ENCODE measurements at places on chromosomes 2 and 18.

- DNase-seq = no peak
Measured at GRCh38 chr2:217247476-217247875, 387.6 kb upstream of the TNP1 start.

GRCh38 chr2:43228321-43228751, 1.9 kb upstream of the ZFP36L2 start:
- no peak for DNase-seq

DNA sequence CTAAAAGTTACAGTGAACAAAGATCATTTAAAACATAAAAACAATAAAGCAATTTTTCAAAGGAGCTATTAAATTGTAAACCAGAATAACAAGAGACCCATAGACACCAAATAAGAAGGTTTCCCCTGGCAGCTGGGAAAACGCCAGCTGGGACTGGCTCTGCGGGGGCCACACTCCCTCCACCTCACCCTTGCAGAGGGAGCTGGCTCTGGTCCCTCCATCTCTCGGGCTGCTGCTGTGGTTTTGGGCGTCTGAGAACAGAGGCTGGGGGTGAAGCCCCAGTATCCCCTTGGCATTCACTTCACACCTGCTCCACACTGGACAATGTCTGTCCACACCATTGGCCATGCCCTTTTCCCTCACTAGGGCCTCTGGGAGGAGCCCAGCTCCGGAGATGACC, 62.1 kb upstream of the OTOS start:
- no peak for DNase-seq

DNA sequence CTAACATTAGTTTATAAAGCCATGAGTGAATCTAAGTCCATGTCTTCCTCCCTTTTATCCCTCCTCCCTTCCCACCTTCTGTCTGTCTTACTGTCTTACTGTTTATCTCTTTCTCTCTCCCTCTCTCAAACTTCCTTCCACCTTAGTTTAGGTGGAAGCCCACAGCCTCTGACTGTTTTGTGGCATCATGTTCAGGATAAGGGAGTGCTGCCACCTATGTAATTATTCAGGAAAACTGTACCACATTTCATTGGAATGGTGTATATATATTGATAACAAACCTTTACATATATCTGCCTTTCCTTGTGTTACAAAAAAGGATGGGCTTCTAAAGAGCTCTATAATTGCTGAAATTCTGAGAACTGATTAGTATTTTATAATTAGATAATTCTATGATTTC, 48.7 kb downstream of the NETO1 start:
- DNase-seq = no peak

GRCh38 chr2:42770288-42771131, 6.6 kb upstream of the OXER1 start:
- DNase-seq = no peak

- DNase-seq = no peak
Measured at GRCh38 chr2:26809876-26810577, 24.2 kb downstream of the CENPA start.

GRCh38 chr18:36929601-36930000, 100.7 kb downstream of the KIAA1328 start:
- DNase-seq = no peak

Measured in Right ventricle myocardium superior (tissue), 1 donor.